ENCODE measurements at places on chromosomes 3 and 15.

DNA sequence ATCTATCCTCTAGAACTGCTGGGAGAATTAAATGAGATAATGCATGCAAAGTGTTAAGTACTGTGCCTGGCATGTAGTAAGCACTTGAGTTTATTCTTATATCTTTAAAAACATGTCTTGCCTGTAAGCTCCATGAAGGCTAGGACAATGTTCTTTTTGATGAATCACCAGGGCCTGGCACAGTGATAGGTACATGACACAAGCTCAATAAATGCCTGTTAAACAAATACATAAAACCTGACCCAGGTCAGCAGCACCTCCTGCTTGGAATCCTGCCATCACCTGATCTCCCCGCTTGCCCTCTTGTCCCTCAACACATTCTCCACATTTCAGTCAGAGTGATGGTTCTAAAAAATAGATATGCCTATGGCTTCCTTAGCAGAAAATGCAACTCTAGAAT, 186.8 kb downstream of the CHST2 start:
- DNase-seq = no peak

- no peak for DNase-seq
Measured at GRCh38 chr3:115194476-115194875, 47.4 kb upstream of the ZBTB20 start.

DNA sequence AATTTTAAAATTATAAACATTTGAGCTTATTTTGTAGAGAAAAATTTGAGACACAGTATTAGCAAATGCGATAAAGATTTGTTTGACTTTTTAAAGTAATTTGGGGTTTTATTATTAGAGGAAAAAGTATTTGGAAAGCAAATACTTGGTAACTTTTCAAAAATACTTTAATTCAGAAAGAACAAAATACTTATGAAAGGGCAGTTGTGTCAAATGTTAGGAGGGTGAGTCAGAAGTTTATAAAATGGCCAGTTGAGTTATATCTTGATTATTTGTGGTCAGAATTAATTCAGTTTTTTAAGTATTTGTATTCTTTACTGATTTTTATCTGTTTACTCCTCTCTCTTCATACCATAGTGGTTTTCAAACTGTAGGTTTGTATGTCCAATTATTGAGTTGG, 12.1 kb downstream of the LACTB start:
- DNase-seq = no peak

DNA sequence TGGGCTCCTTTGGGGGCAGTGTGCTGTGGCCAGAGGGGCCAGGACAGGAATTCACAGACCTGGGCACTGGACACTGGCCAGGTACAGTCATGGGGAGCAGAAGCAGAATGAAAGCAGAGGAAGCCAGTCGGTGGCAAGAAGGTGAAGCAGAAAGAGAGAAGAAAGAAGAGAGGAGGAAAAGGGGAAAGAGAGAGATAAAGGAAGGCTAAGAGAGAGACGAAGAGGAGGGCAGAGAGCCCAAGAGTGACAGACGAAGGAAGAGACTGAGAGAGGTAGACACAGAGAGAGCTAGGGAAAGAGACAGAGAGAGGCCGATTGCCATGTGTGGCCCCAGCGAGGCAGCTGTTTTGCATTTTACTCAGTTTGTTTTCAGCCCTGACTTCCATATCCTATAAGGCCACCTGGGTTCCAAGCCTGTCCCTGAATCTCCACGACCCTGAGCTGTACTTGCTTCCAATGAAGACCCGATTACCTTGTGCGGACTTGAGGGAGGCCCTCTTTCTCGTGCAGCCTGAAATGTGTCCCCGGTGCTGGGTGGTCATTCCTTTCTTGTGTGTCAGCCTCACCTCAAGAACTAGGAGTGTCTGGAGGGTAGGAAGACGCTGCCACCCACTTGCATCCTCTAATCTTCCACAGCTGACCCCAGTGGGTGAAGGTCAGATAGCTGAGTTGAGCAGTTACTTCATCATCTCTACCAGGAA, 73.9 kb downstream of the LSM3 start:
- DNase-seq = no peak

DNA sequence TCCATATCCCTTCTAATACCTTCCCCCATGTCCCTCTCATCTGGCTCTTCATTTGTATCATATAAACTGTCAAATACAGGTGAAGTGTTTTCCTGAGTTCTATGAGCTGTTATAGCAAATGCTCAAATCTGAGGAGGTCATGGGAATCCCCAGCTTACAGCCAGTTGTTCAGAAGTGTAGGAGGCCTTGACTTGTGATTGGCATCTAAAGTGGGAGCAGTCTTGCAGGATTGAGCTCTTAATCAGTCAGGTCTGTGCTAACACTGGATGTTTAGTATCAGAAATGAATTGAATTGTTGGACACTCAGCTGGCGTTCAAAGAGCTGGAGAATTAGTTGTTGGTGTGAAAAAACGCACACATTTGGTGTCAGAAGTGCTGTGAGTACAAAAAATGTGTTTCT, 65.0 kb downstream of the IFT57 start:
- no peak for DNase-seq

- DNase-seq = no peak
Measured at GRCh38 chr3:108755686-108756085, 1.5 kb downstream of the RETNLB start.

DNA sequence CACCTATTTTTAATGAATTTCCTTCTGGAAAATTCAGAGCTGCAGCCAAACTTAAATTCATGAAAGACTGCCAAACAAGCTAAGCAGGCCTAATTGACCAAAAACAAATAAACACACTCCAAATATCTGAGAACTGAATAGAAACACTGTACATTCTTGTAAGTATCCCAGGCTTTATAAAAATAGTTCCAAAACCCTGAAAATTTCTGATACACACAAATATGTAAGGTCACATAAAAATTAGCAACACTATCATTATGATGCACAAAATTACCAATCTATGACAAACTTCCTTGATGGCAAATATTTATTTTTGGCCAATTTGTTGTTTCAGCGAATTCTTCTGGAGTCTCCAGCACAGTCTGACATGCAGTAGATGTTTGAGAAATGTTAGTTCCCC, 117.9 kb upstream of the UBE2E2 start:
- DNase-seq = no peak

GRCh38 chr3:127613406-127613805, 15.2 kb downstream of the MCM2 start:
- no peak for DNase-seq

DNA sequence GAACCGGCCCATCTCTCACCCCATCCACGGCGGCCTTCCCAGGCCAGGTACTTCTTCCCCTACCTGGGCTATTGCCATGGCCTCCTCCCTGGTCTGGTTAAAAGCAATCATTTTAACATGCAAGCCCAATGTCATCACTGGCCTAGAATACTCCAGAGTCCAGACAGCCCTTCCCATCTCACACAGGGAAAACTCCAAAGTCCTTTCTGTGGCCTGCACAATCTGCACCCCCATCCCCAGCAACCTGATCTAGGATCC, 45.8 kb upstream of the SLCO2A1 start:
- no peak for DNase-seq

GRCh38 chr15:90376789-90377188, 11.3 kb upstream of the IQGAP1 start:
- DNase-seq = no peak

DNA sequence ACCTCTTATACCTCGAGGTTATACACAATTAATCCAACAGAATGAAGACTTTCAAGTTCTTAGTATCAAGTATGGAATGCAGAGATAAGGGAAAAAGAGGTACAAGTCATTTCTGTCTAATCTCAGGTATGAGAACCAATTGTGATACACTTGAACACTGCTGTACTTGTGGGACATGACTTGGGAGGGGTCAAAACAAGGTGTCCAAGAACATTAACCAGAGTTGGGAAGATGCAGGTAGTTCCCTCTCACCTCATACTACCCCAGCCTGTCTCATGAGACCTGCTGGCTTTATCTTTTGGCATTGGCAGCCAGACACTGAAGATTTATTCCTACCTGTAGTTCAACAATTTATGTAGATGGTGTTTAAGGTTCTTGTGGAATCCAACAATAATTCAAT, 209.7 kb downstream of the NR1D2 start:
- DNase-seq = no peak

DNA sequence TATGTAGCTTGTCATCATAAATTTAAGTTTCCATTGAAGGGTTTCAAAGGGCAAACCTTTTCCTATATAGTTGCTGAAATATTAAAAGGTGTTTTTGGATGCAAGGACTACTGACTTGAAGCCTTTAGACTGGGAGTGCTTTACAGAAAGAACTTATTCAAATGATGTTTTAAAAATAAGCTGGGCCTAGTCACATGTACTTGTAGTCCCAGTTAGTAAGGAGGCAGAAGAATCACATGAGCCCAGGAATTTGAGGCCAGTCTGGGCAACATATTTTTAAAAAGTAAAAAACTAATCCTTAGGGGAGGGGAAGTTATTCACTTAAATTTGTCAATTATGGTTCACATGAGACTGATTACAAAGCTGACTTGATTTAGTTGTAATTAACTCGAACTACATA, 65.0 kb downstream of the SMARCC1 start:
- DNase-seq = no peak

- no peak for DNase-seq
Measured at GRCh38 chr3:177835008-177835407, 637.7 kb upstream of the TBL1XR1 start.

DNA sequence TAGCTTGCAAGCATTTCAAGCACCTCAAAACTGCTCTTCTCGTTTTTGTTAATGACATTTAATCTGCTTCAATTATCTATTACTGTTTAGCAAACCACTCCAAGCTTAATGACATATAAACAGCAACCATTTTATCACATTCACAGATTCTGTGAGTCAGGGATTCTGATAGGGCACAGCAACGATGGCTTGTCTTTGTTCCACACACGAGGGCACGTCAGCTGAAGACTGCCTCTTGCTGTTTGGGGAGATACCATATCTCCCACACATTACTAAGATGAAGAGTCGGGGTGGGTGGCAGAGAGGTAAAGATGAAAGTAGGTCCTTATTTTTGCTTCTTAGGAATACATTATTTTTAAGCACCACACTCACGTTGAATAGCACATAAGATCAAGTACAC, 19.3 kb downstream of the CPOX start:
- no peak for DNase-seq

DNA sequence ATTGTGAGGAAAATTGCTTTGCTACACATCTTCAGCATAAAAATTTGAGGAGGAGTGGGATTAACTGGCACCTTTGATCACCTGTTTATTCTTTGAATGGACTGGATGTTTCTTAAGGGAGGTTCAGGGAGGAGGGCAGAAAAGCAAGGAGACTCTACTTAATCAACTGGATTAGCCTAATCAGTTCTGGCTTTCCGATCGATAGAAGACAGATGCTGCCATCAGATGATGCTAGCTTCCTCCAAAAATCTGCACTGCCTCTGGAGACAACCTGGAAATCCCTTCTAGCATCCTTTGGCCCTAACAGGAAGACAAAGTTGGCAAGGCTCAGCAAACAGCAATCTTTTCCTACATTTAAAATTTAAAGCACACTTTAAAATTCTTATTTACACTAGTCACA, 197.8 kb downstream of the EBLN2 start:
- no peak for DNase-seq

- no peak for DNase-seq
Measured at GRCh38 chr3:69463531-69463930, 77.6 kb upstream of the FRMD4B start.

GRCh38 chr3:151214459-151214858, 11.4 kb upstream of the GPR171 start:
- no peak for DNase-seq

- DNase-seq = no peak
Measured at GRCh38 chr3:10549617-10550230, 44.3 kb upstream of the ATP2B2 start.

GRCh38 chr3:74004386-74004785, 379.6 kb upstream of the PDZRN3 start:
- DNase-seq = no peak

DNA sequence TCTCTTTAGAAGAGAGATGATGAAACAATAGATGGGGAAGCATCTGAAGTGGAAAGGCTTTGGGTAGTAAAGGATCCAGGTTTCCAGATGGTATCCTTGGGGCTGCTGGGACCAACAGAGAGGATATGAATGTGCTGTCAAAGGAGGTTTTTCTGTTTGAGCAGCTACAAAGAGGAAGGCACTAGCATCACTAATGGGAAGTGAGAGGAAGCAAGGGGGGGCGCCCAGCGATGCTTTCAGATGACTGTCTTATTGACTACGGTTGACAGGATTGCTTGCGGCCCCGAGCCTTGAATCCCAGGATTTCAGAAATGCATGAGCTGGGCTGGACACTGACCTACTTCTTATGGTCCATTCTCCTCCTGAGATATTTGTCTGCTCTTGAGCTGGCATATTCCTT, 103.8 kb upstream of the GALNT15 start:
- no peak for DNase-seq

DNA sequence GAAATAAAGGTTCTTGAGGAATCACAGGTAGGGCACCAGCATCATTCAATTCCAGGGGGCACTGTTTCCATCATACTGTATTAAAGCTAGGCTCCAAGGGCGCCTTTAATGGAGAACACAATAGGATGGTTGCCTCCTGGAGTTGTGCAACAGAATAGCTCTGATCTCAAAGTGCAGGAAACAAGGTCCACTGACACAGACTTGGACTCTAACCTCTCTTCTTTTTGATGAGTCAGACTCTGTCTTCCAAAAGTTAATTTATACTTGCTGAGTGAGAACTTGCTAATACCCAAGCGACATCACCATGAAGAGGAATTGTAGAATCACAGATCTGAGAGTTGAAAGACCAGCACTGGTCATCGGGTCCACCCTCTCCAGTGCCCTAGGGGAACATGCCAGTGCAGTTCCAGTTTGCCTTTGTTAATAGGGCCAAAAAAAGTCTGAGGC, 94.4 kb upstream of the PHLDB2 start:
- DNase-seq = no peak

DNA sequence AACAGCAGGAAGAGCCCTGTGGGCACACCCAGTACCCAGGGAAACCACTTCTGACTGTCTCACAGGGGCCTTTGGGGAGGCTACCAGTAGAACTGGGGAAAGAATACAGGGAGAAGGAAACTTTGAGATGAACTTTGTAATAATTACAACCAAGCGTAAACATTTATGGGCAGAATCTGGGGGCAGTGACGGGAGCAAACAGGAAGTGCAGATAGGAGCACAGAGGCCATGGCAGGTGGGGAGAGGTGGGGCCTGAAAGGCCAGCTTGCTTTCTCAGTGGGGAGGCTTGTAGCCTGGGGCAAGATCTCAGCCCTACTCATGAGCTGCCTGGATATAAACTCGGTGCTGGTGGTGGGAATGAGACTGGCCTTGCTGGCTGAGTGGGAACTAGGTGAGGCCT, 209.8 kb downstream of the PLCH1 start:
- no peak for DNase-seq

DNA sequence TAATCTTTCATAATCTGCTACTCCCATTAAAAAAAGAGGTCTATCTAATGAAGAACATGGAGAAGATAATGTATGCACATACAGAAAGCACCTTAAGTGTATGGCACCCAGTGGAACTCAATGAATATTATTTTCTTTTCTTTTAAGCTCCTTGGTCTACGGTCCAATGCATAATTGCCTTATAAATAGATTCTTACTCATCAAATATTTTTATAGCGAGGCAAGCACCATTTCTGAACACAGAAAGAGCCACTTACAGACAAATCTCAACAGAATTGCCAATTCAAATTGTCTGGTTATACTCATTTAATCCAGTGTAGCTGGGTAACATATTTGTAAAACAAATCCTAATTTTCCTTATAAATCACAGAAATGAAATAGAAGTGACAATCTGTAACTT, 6.3 kb downstream of the PDZRN3 start:
- no peak for DNase-seq

Data from stimulated activated CD8-positive, alpha-beta memory T cell treated with anti-CD3 and anti-CD28 coated beads, Interleukin-4, amount 100 ng/mL, for 1 hour (primary cell).